ENCODE measurements at places on chromosomes 6 and 20.

DNA sequence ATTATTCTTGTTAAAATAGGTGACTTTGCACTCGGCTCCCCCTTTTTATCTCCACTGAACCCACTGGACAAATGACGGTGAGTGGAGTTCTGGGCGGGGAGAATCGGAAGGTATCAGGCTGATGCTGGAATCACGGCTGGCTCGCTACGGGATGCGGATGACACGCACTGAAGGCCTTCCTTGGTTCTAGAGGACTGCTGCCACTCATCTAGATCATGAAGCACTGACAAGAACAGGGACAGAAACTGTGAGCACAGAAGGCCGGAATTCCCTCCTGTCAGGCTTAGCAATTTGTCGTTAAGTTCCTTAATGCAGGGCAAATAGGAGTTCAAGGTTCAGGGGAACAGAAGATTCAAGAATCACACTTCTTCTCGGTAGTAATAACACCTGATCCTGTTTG, 89.9 kb upstream of the MPC1 start:
- DNase-seq, result no peak

- DNase-seq, result no peak
These were observed 1.6 kb upstream of the APMAP start for GRCh38 chr20:24994186-24994465.

DNA sequence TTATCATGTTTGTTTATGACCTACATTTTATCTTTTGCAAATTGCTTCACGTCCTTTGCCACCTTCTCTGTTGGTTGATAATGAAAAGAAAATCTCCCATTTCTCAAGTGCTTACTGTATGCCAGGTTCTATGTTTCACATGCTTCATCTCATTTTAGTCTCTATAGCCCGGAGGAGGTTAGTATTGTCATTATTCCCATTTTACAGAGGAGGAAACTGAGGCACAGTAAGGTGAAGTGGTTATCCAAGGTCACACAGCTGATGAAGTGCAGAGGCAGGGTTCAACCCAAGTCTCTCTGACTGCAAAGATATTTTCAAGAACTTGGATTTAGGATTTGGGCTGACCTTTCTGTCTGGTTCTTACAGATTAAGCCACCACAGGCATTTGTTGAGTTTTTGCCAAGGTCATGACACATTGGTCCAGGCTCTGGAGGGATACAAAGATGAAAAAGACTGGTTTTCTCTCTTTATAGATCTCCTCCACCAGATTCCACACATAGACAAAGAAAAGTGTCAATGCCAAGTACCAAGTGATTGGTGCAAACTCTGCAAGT, 20.6 kb downstream of the CNBD2 start:
- no peak for DNase-seq

DNA sequence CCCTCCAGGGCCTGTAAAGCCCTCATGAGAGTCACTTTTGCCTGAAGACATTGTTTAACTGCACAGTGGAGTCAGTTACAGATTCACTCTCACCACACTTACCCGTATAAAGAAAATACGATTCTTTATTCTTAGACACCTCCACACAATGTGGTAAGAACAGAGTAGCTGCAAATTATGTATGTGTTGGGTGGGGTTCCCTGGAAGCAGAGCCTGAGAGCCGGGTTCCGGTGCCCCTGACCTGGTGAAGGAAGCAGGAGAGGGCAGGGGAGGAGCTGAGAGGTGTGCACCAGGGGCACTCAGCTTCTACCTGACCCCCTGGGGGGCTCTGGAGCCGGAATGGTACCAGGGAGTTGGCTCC, 11.5 kb downstream of the BANF2 start:
- no peak for DNase-seq

- no peak for DNase-seq
These were observed 9.1 kb downstream of the MTG2 start for GRCh38 chr20:62191781-62192559.

GRCh38 chr6:25186919-25187318, 92.3 kb upstream of the CARMIL1 start:
- no peak for DNase-seq

- DNase-seq, result no peak
These were observed 24.0 kb upstream of the MYT1 start for GRCh38 chr20:64140061-64140931.

GRCh38 chr6:147972448-147972847, 370.2 kb upstream of the SASH1 start:
- no peak for DNase-seq

- no peak for DNase-seq
These were observed 54.9 kb upstream of the CD93 start for GRCh38 chr20:23140991-23141390.

DNA sequence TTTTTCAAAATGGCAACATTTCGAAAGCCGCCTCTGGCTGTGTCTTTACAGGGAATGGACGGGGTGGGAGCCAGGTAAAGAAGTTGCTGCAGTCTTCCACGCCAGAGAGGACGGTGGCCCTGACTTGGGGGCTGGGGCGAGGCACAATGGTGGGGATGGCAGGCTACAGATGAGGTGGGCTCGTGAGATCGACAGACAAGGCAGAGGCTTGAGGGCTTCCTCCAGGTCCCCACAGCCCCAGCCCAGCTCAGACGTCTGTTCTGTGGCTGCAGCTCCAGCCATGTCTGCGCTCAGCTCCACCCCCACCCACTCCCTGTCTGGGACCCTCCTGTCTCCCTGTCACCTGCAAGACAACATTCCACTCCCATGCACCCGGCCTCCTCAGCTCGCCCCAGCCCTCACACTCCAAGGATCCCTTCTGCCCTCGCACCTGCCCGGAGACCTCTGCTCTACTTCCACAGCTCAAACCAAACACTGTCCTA, 7.4 kb upstream of the C20orf144 start:
- no peak for DNase-seq

DNA sequence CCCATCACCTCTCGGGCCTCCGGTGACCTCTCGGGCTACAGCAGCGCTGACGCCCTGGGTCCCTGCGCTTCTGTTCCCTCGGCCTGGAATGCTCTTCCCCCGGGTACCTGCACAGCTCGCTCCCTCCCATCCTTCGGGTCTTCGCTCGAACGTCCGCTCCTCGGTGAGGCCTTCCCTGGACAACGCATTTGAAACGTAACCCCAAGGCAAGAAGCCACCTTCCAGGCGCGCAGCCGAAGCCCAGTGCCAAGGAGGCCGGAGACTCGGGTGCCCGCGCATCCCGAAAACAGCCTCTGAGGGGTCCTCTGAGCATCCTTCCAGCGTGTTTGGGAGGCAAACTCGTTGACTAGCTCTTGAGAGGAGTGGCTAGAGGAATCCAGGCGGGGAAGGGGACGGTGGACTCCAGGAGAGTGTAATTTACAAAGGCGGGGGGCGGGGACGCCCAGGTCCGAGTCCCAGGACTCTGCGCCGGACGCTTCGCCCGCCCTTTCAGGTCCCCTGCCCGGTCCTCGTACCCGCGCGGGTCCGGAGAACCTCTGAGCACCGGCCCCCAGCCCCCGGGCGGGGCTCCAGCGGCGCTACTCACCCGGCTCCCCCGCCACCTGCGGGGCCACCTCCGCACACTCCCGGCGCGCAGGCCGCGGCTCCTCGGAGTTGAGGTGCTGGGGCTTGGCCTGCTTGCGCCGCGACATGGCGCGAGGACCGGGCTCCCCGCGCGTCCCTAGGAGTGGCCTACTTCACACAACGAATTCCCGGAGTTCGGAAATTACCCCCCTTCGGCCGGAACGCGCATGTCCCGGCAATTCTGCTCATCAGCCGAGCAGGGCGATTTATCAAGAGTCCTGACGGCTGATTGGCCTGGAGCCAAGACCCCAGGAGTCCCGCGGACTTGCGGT, 86.8 kb downstream of the ZFP64 start:
- no peak for DNase-seq

DNA sequence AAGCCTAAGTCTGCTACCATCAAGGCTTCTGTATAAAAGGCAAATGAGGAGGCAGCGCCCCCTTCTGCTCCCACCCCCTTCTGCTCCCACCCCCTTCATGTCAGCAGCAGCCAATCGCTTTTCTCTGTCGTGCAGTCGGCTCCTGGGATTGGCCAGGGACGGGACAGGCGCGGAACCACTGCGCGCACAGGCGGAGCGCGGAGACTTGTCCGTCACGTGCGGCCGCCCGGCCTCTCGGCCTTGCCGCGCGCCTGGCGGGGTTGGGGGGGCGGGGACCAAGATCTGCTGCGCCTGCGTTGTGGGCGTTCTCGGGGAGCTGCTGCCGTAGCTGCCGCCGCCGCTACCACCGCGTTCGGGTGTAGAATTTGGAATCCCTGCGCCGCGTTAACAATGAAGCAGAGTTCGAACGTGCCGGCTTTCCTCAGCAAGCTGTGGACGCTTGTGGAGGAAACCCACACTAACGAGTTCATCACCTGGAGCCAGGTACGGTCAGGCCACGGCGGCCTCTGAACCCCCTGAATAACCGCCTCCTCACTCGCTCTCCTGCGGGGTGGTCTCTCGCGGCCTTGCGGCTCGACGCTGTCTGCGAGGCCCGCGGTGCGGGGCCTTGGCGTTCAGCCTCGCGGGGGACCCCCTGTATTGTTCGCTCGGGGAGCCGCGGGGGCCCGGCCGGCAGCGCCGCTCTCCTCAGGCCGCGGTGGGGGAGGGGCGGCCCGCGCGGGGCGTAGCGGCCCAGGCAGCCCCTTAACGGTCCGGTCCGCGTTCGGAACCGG, at the start of gene HSF2:
Gene HSF2, plus strand, starts transcription at position 305 of the 773 bp plus-strand sequence. Its CDS starts 86 bp downstream, at position 391.
- peak; percentile 96 for DNase-seq

- no peak for DNase-seq
These were observed 45.8 kb upstream of the SLCO4A1 start for GRCh38 chr20:62596486-62596885.

DNA sequence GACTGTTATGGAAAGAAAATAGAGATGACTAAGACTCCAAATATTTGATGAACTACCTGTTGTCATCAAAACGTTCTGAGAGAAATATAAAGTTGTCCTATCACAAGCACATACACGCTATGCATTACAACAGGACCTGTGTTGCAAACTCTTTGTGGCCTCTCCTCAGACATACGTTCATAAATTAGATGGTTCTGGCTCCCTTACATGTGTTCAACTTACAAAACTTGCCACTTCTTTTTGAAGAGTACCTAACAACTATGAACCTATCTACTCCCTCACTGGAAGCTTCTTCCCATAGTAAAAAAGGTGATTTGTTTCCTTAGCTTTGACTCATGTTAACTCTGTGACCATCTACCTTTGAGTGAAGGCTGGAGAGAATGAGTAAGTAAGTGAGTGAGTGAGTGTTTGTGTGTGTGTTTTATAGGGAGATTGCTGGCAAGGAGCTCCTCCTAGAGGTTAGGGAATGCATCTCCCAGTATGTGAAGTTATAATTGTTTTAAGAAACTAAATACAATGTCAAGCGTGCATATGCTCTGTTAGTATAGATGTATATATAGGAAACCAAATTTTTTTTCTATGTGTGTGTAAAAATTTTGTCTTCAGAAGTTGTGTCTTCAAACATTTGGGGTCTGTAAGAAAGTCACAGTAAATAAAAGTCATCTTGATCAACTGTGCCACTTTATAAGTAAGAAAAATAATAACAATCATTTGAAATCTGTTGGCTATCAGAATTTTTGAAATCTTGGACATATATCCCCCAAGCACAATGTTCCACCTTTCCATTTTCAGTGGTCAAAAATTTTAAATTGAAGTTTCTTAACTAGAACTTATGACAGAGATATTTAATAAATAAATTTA, 1211.1 kb upstream of the GJE1 start:
- peak; percentile 2 for DNase-seq

- no peak for DNase-seq
These were observed 8.2 kb upstream of the MDFI start for GRCh38 chr6:41630069-41630468.

- DNase-seq, result no peak
These were observed 1.5 kb downstream of the SLC23A2 start for GRCh38 chr20:4999788-5000187.

DNA sequence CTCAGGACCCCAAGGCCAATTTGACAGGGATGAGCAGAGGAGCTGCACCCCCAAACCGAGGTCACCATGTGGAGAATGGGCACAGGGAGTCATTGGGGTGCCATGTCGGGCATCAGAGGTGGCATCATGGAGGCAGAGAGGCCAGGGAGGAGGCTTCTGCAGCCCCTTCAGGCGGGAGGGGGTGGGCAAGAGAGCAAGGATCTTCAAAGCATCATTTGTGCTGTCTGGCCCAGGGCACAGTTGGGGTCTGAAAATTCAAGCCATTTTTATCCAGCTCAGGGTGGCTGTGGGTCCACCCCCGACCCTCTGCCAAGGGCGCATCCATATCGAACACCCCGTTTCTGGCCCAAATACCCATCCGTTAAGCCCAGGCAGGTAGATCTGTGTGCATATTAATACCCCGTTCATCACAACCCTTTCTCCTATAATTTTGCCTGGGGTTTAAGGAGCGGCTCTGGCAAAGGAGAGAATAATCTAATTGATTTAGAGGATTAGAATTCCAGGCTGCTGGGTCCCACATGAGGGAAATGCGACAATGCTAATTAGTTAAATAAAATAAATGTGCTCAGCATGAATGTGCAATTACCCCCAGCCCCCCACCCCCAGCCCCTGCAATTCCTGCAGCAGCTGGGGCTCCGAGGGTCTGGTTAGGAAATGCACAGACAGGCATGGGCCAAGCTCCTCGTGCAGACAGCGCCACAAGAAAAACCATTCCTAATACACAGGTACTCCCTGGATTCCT, 31.9 kb downstream of the VSTM2L start:
- no peak for DNase-seq

GRCh38 chr6:22455378-22455777, 114.0 kb upstream of the HDGFL1 start:
- no peak for DNase-seq

DNA sequence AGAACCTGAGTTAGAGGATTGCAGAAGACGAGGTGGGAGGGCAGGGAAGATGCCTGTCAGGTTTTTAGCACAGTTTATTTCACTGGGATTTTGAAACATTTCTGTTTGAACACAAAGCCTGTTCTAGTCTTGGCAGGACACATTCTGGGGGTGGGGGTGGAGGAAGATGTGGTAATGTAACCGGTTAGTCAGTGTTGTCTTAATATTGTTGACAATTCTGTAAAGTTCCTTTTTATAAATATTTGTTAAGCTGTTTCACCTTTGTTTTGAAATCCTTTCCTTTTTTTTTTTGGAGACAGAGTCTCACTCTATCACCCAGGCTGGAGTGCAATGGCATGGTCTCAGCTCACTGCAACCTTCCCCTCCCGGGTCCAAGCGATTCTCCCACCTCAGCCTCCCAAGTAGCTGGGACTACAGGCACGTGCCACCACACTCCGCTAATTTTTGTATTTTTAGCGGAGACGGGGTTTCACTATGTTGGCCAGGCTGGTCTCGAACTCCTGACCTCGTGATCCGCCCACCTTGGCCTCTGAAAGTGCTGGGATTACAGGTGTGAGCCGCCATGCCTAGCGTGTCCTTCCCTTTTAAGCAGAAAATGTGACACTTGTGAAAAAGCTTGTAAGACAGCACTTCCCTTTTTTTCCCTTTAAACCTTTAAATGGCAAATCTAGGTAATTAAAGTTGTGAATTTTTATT, 20.2 kb downstream of the SLC9A8 start:
- DNase-seq, result no peak

DNA sequence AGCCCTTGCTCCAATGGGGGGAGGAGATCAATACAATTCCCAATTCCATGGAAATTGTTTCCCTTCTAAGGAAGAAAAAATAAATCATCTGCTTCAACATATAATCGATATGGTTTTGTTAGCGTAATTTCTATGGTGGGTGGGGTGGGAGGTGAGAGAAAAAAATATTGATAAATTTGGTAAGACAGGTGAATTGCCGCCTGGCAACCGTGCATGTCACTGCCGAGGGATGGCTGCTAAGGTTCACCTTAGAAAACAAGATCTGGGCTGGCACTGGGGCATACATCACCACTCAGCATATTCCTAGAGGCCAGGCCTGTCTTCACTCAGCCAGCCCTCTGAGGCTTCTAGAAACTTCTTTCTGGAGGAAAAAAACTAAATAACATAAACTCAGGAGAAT, 104.1 kb downstream of the ZNF217 start:
- no peak for DNase-seq

All from CD4-positive, alpha-beta T cell treated with Interferon alpha-2 for 1 hour (primary cell).